ENCODE measurements at places on chromosomes 7 and 10.
A peak's percentile ranks its signal among the peaks of the same experiment; 100 is the strongest.

DNA sequence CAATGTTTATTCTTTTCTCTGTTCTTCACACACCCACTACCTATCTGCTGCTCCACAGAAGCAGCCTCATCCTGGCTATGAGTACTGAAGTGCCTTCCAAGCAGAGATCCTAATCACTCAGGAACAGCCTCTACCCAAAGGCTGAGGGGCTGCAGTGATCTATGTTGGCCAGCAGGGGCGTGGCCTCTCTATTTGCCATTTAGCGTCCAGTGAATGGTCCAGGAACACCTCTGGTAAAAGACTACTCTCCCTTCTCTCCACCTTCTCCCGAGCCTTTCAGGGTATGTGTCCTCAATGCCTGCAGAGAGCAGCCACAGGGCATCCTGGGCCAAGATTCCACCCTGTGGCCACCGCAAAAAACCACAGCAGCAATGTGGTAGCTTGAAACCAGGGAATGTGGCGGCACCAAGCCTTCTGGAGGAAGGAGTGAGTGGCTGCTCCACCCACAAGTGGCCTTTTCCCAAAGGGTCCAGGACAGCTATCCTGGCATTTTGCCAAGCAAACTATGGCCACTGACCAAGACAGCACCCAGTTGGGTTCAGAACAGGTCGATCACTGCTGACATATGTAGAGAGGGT lies 70.9 kb downstream of the SYPL1 start:
- DNase-seq: peak; percentile 37

DNA sequence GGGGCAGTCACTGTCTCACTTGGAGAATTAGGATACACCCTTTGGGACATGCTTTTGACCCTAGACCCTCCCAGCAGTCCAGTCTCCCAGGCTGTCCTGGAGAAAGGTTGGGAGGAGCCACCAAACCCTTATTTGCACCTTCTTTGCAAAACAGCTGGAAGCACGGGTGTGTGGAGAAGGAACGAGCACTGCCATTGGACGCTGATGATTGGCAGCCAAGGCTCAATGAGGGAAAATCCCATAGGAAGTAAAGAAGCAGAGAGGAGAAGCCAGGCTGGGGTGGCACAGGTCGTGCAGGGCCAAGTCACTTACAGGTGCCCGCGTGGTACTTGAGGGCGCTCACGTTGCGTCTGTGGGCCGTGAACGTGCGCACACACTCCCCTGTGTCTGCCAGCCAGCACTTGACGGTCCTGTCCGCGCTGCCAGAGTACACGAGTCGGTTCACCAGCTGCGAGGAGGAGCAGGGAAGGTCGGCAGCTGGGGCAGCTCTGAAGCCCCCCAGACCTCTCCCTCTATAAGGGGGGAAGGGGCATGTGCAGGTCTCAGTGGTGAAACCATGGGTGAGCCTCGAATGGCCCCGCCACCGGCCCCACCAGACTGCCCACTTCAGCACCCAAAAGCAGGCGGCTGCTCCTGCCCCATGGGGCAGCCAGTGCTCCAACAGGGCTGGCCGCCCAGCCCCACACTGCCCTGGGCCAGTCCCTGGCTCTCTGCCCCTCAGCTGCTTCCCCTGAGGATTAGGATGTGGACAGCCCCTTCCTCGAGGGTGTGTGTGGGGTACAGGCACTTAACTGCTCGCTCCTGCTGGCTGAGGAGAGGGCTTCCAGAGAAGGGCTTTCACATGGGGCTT lies 24.8 kb downstream of the WDR86 start:
- DNase-seq: no peak

GRCh38 chr7:47153058-47153457 lies 428.9 kb downstream of the TNS3 start:
- no peak for DNase-seq

- DNase-seq: no peak
These were observed 25.4 kb downstream of the KAT6B start for GRCh38 chr10:74851831-74852230.

GRCh38 chr7:150934045-150934766 lies 43.9 kb downstream of the KCNH2 start:
- no peak for DNase-seq

DNA sequence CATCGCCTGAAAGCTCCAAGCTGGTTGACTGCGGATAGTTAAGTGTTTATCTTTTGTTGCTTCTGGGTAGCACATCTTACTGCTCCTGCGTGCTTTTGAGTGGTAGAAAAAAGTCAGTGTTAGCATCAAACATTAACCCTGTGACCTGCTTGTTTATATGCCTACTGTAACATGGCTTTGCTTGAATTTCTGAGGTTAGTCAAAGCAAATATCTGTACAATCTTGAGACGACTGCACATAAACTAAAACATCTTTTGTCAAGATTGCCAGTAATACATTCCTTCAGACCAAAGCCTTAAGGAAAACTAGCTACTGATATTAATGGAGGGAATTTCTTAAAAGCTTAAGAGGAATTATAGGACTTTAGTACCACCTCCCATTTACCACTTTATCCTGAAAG lies 163.7 kb downstream of the BAMBI start:
- DNase-seq: no peak

- DNase-seq: no peak
These were observed 434.7 kb upstream of the GRM3 start for GRCh38 chr7:86209036-86209435.

- no peak for DNase-seq
These were observed 38.2 kb downstream of the MYL10 start for GRCh38 chr7:101590663-101591435.

DNA sequence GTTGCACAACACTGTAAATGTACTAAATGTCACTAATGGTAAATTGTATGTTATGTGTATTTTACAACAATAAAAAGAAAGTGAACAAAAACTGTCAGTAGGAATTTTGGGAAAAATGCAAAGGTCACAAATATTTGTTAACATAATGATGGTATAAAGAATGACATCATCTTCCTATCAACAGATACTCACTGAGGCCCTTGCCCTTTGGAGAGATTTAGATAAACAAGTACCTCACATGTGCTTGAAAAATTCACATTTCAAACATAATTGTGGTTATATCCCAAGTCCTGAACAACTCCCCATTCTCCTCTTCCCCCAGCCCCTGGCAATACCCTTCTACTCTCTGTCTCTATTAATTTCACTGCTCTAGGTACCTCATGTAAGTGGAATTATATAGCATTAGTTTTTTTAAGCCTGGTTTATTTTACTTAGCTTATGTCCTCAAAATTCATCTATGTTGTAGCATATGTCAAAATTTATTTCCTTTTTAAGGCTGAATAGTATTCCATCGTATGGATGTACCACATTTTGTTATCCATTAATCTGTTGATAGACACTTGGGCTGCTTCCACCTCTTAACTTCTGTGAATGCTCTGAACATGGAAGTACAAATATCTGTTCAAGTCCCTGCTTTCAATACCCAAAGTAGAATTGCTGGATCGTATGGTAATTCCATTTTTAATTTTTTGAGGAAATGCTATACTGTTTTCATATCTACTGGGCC lies 90.5 kb downstream of the WIPF3 start:
- DNase-seq: no peak

- DNase-seq: no peak
These were observed 727.0 kb downstream of the TYW1 start for GRCh38 chr7:67723591-67723990.

DNA sequence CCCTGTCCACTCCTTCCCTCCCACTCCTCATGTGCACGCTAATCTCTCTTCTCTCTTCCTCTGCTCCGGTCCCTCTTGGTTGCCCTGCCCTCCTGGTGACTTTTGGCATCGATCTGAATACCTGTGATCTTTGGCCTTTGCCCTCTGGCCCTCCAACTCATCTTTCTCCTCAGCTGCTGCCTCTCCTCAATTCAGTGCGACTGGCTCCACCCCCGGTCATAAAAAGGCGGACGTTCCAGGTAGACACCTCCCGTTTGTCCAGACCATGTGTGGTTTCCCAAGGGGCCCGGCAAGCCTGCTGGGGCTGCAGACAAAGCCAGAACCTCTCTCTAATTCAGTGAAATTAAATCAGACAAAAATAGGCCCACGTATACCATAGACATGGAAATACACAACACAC lies 96.8 kb downstream of the COL13A1 start:
- no peak for DNase-seq

DNA sequence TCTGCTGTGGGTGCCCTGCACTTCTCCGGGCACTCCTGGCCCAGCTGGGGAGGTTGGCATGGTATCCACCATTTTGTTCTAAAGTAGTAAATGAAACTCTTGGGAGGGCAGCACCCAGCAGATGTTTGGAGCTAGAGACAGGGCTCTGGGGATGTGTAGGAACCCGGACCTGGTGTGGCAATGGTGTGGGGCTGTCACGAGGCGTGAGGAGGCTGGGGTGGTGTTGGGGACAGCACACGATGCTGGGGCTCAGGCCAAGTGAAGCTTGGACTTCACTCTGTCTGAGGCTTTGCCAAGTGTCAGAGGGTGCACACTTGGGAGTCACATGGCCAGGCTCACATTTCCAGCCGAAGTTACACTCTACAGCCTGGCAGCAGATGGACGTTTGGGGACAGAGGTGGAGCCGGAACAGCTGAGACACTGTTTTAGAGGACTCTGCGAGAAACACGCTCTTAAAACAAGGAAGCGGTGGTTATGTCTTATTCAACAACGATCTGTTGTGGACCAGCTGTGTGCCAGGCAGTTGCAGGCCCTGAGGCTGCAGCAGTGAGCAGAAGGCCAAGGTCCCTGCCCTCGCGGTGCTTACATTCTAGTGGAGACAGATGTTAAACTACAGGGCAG lies 118.2 kb downstream of the CUX1 start:
- no peak for DNase-seq

DNA sequence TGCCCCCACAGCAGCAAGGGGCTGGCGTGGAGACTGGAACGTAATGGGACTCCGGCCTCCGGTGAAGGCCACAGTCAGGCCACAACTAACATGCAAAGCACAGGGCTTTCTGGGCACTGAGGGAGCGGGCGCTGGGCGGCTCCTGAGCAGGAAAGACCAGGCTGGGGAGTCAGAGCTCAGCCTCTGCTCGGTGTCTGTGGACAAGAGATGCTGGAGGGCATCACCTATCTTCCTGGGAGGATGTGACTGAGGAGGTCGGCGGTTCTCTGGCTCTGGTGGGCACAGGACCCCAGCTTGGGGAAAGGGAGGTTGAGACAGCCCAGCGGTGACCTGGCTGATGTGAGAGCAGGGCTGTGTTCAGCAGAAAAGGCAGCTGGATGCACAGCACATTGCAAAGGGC lies 11.7 kb downstream of the CNPY1 start:
- no peak for DNase-seq

GRCh38 chr10:70575486-70575873 lies 27.1 kb downstream of the PRF1 start:
- no peak for DNase-seq

DNA sequence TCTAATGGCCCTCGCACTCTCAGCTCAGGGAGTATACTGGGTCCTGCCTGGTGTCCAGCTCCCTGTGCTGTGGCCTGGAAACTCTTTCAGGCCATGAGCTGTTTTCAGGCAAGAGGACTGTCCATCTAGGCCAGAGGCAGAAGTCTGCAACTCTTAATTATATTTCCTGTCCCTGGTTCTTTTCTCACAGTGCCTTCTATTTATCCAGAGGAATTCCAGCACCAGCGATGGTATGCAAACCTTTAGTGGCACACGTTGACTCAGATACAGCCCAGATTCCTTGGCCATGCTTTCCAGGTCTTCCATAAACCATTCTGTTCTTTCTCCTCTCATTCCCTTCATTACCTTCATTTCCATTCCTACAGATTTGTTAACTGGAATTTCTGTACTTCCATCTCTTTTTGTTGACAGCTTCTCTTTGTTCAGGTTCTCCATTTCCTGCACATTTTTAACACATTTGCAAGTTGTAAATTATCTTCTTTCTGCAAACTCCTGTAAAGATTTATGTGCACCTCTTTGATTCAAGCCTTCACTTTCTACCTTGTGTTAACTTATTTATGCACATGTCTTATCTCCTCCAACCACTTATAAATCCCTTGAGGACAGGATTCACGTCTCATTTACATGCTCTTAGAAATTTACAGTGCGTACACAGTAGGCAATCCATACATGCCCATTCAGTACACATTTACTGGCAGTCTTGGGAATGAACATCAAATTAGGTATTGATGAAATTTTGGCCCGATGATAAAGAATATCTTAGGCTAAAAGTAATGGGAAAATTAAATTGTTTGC lies 172.1 kb downstream of the CELF2 start:
- DNase-seq: no peak

GRCh38 chr10:103580011-103580410 lies 86.5 kb downstream of the NEURL1 start:
- no peak for DNase-seq

- DNase-seq: no peak
These were observed 217.9 kb upstream of the ZMIZ1 start for GRCh38 chr10:78850644-78851435.

DNA sequence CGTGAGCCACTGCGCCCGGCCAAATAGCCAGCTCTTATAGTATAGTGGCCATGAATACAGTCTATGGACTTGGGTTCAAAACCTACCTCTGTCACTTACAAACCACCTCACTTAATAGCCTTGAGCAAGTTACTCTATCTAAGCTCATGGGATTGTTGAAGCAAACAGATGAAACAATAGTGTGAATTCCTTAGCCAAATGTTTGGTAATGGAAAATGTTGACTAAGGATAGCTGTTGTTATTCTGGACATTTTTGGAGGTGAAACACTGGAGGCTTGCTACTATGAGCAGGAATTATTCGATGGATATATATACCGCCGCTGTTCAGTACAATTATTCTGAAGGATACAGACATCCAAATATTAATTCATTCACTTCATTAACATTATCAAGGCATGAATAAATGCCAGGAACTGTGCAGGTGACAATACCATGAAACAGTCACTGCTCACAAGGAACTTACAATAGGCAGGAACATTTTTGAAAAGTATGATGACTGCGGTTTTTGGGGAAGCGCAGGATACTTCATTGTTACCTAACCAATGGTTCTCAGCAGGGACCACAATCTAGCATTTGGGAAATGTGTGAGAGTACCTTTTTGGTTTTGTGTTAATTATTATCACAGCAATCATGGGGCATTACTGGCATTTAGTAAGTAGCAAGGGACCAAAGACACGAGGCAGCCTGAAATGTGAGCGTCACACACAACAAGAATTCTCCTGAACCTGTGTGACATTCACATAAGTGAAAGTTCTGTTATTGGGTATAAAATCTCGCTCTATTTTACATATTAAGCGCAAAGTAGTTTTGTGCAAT lies 55.7 kb downstream of the CUBN start:
- DNase-seq: no peak

DNA sequence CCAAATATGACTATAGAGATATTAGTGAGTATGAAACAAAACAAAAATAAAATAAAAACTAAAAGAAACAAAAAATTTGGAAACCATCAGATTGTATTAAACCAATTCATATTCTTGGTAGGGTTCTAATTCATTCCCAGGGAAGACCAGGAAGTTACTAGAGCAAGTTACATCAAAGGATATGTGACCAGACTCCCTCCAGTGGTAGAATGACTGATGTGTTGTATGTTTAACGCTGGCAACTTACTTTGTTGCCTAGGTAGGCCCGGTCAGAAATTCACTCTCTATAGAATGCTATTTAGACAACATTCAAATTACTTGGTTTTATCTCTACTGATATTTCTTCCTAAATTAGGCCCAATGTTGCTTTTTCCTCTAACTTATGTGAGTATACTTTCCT lies 5.2 kb downstream of the PHYHIPL start:
- DNase-seq: no peak

- DNase-seq: no peak
These were observed 64.1 kb downstream of the BMPR1A start for GRCh38 chr10:86820509-86820908.

- no peak for DNase-seq
These were observed 380.6 kb downstream of the PHTF2 start for GRCh38 chr7:78179211-78179610.

- peak; percentile 37 for DNase-seq
These were observed 173.6 kb upstream of the AKR1E2 start for GRCh38 chr10:4652111-4653010.

GRCh38 chr10:121436630-121437341 lies 161.5 kb downstream of the FGFR2 start:
- no peak for DNase-seq

Measured in stimulated activated CD4-positive, alpha-beta T cell treated with anti-CD3 and anti-CD28 coated beads, Interleukin-12 subunit alpha, Interleukin-12 subunit beta, amount 100 ng/mL, for 48 hours (primary cell).